ENCODE measurements at places on chromosomes 4 and X. TPM values are rescaled to one million over a fixed set of nuclear protein-coding genes. Genes with fewer than 3 reads are reported as not detected.

FGF5 gene
- not detected for total RNA-seq

PNMA6A gene
- 1.3 TPM for total RNA-seq

IDUA gene
- total RNA-seq = 14.9 TPM

BANK1 gene
- total RNA-seq = 3.7 TPM

SHROOM4 gene
- 35.8 TPM for total RNA-seq

COL4A5 gene
- total RNA-seq = 54.6 TPM

HS3ST1 gene
- 0.44 TPM for total RNA-seq

FAM47A gene
- total RNA-seq = not detected

SLITRK2 gene
- 0.10 TPM for total RNA-seq

ATP2B3 gene
- 0.10 TPM for total RNA-seq

NSG1 gene
- total RNA-seq = 2.9 TPM

TMEM165 gene
- total RNA-seq = 197 TPM

DMRTC1 gene
- 0.38 TPM for total RNA-seq

Measured in endothelial cell (in vitro differentiated cells).